Left ventricle myocardium inferior (tissue), 1 donor: ENCODE measurements at places on chromosomes 13 and 19.

GRCh38 chr19:32018014-32018413 lies 327.4 kb upstream of the ZNF507 start:
- DNase-seq = no peak

DNA sequence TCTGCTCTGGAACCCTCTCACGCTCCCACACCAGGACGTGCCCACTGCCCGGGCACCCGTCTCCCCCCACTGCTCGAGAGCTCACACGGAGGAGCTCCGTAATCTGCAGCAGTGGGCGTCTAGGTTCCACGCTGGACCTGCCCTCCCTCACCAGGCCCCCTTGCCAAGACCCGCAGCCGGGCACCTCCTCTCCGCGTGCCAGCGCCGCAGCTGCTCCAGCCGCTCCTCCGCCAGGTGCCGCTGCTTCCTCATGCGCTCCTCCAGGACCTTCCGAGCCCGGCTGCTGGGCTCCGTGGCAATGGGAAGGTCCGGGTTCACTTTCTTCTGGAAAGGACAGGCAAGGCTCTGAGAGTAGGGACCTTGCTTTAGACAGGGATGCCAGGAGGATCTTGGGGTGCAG lies 35.0 kb upstream of the MATK start:
- no peak for DNase-seq

GRCh38 chr13:113860665-113861432 lies 3.0 kb downstream of the GAS6 start:
- DNase-seq = no peak

DNA sequence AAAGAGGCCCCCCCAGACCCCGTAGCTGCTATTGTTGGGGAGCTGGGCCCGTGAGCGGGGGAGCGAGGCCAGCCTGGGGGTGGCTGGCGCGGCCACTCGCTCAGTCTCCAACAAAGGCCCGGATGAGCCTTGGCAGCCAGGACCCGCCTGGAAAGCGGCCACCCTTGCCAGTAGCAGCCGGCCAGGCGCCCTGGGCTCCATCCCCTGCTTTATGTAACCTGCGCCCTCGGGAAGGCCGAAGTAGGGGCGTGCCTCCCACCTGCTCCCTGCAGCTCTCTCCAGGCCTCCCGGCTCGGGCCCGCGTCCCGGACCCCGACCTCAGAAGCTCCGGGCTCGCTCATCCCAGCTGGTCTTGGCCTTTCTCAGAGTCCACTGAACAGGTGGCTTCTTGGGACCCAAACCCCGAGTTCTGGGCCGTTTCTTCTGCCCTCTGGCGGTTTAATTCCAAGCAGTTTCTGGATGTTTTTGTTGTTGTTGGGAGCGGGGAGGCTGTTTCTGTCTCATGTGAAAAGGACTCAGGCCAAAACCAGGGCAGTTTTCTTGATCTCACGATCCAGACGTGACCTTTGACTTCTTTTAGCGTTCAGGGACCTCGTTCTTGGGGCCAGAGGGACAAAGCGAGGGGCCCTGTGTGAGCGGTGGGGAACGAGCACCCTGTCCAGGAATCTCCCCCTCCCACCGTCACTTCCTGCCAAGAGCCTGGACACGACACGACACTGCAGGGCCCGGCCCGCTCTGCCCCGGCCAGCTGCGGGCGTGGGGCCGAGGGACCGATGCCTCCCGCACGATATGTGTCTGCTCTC lies 1.2 kb downstream of the CDC34 start:
- peak; percentile 86 for DNase-seq

DNA sequence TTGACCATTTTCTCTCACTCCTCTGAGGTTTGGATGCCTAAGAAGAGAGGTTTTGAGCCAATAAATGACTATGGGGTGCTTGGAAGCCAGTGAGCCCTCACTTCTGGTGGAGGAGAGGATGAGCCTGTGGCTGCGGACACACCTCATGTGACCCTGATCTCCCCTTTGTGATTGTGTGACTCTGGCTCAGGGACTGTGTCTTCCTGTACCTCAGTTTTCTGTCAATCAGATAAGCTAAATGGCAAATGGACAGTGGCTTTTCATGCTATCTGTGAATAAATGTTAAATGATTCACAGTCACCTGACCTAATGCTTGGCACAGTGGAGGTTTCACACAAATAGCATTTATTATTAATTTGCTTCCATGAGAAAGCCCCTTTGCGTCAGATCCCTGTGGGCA lies 2.7 kb downstream of the PSG8 start:
- DNase-seq = no peak

- no peak for DNase-seq
Observed at GRCh38 chr13:75226733-75227435, 255.1 kb downstream of the TBC1D4 start.

DNA sequence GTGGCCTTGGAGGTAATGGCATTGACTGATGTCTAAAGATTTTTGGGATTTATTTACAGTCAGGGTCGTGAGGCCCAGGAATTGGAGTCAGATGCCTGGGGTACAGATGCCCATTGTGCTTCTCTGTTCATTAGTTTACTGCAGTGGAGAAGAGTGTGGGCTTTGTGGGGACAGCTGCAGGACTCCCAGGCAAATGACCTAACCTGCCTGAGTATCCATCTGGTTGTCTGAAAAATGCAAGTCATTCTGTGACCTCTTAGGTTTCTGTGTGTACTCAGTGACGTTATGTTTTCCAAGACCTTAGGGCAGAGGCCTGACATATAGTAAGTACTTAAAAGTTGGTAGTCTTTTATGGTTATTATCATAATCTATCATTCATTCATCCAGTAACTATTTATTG lies 60.5 kb downstream of the SPATA13 start:
- no peak for DNase-seq

DNA sequence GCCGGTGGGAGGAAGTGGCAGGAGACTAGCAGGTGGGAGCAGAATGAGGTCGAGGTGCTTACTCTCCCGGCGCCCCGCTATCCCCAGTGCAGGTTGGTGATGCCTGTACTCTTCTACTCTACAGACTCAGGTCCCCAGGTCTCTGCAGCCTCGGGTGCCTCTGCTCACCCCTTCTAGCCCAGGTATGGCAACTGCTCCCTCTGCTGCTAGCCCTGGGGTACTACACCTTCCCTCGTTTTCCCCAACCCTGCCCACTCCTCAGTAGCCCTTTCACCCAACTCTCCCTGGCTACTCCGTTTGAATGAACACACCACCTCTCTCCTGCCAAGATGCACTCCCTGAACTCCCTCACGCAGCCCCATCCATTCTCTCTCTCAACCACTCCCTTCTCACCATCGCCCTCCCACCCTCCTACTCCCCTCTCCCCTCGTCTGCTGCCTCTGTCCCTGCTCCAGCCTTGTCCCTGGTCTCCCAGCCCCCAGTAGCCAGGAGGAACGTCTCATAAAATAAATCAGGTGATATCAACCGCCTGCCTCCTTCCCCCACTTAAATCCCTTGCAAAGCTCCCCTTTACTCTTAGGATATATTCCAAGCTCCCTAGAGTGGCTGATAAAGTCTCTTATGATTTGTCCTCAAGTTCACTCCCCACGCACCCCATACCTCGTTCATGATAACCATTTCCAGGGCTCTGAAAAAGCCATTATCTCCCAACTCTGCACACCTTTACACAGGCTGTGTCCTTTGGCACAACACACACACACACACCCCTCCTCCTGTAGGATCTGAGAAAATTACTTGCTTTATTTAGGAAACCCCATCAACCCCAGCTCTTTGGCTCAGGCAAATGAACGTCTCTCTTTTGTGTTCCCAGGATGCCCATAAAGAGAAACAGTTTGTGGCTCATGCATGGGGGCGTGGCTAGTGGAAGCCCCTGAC lies 8.2 kb upstream of the MEIS3 start:
- peak; percentile 40 for DNase-seq

DNA sequence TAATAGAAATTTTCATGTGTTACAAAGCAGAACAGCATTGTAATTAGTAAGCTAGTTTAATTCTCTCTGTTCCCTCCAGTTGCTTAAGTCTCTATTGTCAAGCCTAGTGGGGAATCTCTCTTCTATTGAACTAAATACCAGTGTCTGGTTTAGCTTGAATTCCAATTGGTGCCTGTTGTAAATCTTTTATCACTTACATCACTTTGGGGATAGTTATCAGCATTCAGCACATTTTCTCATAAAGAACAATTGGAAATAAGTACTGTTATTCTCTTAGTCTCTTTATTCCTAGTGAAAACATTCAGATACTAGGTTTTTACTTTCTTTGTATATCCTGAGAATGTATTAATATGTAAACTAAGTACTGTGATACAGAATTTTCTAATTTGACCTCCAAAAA lies 25.2 kb downstream of the IPO5 start:
- no peak for DNase-seq

DNA sequence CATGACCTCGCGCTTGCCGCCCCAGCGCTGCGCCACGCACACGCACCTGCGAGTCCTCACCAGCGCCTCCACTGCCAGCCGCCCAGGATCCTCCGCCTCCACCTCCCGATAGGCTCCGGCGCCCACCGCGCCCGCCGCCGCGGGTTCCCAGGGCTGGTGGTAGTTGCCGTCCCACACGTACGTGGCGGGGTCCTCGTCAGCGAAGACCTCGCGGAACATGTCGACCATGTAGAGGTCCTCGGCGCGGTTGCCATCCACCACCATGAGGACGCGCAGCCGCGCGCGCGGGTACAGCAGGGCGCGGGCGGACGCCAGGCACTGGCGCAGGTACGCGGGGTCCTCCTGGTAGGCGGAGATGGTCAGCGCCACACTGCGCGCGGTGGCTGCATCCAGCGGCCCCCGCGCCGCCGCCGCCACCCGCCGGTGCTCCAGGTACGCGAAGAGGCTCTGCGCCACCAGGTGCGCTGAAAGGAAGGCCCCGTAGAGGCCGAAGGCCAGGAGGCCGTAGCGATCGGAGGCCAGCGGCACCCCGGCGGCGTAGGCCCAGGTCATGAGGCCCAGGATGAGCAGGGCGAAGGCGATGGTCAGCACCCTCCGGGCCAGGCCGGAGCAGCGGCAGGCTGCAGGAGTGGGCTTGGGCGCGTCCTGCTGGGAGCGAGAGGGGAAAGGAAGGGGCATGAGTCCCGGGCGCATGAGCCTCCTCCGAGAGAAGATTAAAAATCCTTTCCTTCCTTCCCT lies 4.4 kb downstream of the HAS1 start:
- no peak for DNase-seq

- DNase-seq = no peak
Observed at GRCh38 chr13:41590643-41591042, 133.3 kb downstream of the RGCC start.

DNA sequence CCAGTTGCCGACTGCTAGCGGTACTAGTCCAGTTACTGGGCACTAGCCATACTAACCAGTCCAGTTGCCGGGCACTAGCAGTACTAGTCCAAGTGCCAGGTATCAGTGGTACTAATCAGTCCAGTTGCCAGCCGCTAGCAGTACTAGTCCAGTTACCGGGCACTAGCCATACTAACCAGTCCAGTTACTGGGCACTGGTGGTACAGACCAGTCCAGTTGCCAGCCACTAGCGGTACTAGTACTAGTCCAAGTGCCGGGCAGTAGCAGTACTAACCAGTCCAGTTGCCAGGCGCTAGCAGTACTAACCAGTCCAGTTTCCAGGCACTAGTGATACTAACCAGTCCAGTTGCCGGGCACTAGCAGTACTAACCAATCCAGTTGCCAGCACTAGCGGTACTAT lies 124.1 kb upstream of the MCF2L start:
- no peak for DNase-seq

DNA sequence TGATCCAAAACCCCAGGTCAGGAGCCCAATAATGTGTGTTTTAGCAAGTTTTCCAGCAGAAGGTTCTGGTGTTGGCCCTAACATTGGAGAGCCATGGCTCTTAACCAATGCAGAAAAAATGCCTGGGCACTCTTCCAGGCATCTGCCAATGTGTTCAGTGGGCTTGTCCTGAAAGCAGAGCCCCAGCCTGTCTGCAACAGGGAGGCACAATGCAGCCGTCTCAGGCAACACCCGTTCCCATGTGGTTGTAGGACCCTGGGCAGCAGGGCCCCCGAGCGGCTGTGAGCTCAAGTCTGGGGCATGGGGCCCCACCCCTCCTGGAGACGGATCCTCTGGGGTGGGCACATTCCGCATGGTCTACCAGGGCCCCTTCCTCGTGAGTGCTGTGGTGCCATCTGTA lies 58.1 kb upstream of the SIAH3 start:
- DNase-seq = no peak

DNA sequence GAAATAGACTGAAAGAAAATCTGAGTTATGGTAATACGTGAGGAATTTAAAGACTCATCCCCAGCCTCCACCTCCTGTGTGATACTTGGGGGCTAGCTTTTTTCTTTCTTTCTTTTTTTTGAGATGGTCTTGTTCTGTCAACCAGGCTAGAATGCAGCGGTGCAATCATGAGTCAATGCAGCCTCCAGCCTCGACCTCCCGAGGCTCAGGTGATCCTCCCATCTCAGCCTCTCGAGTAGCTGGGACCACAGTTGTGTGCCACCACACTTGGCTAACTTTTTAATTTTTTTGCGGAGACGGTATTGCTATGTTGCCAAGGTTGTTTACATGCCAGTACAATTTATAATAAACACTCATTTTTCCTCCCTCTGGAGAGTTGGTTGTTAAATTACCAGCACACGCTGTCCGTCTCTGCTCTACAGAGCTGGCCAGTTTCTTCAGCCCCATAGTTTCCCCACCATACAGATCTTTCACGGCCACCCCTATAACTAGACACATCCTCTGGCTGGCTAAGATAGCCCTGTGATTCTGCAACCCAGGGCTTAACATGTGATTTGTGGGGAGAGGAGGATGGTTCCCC lies 4.8 kb downstream of the TNFSF9 start:
- no peak for DNase-seq

DNA sequence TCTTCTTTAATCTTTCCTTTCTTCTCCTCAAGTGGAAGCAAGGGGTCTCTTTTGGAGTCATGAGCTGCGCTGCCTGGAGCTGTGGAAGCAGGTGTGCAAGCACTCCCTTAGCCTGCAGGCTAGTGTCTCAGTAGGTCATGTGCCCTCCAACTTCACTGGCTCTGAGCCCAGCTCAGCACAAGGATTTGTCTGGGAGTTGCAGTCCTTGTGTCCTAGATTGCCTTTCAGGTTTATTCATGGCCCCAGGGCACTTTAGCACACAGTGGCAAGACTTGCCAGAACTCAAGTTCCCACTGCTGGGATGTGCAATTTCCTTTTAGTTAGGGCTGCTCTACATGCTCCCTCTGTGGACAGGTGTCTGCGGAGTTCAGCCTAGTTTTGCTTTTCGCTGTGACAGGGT lies 211.7 kb downstream of the LIG4 start:
- DNase-seq = no peak

GRCh38 chr19:14187561-14187960 lies 18.4 kb downstream of the ADGRL1 start:
- DNase-seq = no peak

DNA sequence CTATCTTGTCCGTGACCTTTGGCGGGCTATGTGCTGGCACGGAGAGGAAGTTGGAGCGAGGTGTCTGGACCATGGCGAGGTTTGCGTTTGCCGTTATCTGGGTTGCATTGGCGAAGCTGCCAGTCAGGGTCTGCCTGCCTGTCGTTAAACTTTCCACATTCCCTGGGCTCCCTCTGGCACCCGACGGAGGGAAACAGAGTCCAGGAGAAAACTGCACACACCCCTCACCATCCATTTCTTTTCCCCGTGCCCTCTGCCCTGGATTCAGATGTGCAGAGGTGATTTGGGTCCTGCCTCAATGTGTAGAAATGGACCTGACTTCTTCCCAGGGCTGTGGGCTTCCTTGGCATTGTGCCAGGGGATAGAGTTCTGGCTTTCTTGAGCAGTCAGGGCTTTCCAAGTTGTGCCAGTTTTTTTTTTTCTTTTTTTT lies 142.4 kb downstream of the URI1 start:
- no peak for DNase-seq

GRCh38 chr19:7904074-7905020 lies 670 bp downstream of the MAP2K7 start:
- DNase-seq = no peak
